ENCODE measurements at places on chromosomes 5 and 9.
A peak's percentile ranks its signal among the peaks of the same experiment; 100 is the strongest.

- DNase-seq = no peak
These were observed 12.6 kb upstream of the TTC23L start for GRCh38 chr5:34826347-34826746.

- no peak for DNase-seq
These were observed 8.5 kb downstream of the GGTA1 start for GRCh38 chr9:121491111-121491510.

- no peak for DNase-seq
These were observed 290.2 kb upstream of the POU5F2 start for GRCh38 chr5:94031631-94032030.

DNA sequence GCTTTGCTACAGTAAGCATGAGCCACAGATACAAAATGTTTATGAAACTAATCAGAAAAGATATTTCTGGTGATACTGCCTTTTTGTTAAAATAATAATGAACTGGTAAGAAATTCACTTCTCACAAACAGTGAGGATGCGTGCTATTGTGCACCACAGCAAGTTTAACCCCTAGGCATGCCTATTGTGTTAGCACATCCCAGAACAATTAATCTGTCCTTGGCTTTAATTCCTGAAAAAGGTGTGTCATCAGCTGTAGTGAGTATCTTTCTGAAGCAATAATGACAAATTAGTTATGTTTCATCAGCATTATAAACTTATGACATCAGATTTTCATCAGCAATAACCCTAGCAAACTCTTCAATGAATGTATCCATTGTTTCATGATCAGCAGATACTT is 1307.2 kb downstream of the EFNA5 start:
- DNase-seq = no peak

GRCh38 chr5:54317511-54318260 is 7.3 kb upstream of the ARL15 start:
- DNase-seq = no peak

- DNase-seq = no peak
These were observed 665 bp downstream of the ASS1 start for GRCh38 chr9:130445268-130445983.

GRCh38 chr9:91913986-91914385 is 36.0 kb downstream of the ROR2 start:
- no peak for DNase-seq

- DNase-seq = no peak
These were observed 91.7 kb upstream of the C6 start for GRCh38 chr5:41305056-41305455.

DNA sequence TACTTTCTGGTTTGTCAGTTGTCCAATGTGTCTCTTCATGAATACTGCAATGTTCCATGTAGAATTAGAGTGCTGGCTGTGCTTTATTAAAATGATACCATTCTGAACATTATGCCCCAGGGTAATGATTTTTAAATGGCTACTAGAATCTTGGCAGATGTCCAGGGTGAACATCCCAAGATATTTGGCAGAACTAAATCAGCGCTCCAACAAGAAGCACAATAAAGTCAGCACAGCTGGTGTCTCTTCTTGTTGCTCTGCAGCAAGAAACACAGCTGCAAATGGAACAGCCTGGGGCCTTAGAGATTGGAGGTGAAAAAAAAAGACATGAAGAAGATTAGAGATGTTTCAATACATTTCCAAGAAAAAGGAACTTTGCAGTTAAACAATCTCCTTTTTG is 248.3 kb downstream of the CDH18 start:
- DNase-seq = peak; percentile 1

DNA sequence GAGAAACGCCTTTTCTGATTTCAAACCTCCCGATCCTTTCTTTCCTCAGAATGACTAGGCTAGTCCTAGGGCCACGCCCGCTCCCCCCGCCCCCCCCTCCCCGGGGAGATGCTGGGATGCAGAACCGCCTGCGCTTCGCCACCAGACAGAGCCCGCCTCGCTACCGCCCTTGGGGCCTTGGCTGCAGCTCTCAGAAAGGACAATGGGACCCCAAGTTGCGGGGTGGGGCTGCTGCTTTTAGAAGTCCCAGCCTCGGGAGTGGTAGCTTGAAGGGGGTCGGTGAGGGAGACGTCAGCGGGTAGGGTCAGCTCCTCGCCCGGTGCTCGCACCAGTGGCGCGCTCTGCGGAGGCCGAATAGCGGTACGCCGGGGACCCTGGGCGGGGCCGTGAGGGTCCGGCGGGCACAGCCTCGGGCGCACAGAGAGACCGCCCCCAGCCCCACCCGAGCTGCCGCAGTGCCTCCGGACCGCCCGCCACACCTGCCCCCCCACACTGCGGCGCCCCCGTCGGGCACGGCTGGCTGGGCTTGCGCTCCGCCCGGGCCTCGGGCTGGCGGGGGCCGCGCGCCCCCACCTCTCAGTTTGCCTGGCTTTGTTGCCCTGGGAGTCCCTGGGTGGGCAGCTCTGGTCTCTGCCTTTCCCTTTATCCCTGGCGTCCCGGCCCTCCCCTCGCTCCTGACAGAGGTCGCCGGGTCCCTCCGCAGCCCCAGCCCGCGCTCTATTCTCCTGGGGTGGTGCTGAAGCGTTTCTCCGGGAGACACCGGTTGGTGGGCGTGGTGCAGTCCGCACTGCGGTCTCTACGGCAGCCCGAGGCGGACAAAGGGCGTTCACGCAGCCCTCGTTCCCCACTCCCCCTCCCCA is 1.2 kb downstream of the MAP1B start:
- peak; percentile 73 for DNase-seq

DNA sequence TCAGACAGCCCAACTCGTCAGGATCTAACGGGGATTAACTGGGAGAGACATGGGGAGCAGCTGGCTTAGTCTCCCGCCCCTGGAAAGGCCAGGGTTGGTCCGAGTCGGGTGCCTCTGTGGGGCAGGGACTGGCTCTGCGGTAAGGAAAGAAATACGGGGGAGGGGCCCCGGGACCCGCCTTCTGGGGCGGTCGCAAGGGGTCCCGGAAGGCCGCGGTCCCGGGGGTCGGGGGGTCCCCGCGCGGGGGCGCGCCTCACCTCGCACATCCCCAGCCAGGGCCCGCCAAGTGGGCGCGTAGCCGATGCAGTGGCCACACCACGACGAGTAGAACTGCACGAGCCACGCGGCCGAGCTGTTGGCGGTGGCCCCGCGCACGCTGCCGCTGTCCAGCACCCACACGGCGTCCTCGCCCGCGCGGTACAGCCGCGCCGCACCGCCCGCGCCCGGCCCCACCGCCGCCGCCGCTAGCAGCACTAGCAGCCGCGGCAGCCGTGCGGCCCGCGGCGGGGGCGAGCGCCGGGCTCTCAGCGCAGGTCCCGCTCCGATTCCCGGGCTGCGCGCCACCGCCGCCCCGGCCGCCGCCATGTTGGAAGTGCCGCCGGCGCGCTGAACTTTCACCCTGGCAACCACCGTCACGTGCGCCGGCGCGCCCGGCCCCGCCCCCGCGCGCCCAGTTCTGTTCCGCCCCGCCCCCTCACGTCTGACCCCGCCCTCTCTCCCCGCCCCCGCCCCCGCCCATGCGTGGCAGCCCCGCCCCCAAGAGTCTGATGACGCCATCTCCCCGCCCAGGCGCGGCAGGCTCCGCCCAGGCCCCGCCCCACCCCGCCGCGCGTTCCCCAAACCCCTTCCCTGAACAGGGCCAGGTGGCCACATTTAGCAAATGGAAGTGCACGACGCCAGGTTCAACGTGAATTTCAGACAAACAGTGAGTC is at the start of gene QSOX2:
TSS of gene QSOX2 (minus strand) at position 594 of the 932 bp plus-strand sequence. CDS start at position 585, 9 bp downstream.
- DNase-seq = peak; percentile 77

DNA sequence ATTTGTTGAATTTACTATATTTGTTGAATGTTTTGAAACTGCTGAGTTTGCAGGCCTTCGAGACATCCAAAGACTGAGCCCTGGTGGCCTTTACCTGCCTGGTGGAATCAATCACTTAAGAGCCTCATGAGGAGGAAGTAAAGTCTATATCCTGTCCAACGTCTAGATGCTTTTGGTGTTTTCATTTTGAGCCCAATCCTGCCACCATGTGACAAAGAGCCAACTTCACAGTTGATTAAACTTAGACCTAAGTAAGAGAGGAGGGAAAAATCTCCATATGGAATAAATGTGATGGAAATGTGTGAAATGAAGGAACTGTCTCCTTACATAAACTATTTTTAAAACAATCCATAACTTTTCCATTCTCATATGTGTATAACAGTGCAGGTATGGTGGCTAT is 220.1 kb downstream of the PRR16 start:
- no peak for DNase-seq

- no peak for DNase-seq
These were observed 34.1 kb downstream of the PLPP7 start for GRCh38 chr9:131323629-131324028.

GRCh38 chr9:130058154-130058553 is 4.4 kb downstream of the GPR107 start:
- no peak for DNase-seq

GRCh38 chr9:13412331-13412730 is 132.8 kb upstream of the MPDZ start:
- no peak for DNase-seq

- no peak for DNase-seq
These were observed 1.1 kb upstream of the LCN9 start for GRCh38 chr9:135661816-135662560.

DNA sequence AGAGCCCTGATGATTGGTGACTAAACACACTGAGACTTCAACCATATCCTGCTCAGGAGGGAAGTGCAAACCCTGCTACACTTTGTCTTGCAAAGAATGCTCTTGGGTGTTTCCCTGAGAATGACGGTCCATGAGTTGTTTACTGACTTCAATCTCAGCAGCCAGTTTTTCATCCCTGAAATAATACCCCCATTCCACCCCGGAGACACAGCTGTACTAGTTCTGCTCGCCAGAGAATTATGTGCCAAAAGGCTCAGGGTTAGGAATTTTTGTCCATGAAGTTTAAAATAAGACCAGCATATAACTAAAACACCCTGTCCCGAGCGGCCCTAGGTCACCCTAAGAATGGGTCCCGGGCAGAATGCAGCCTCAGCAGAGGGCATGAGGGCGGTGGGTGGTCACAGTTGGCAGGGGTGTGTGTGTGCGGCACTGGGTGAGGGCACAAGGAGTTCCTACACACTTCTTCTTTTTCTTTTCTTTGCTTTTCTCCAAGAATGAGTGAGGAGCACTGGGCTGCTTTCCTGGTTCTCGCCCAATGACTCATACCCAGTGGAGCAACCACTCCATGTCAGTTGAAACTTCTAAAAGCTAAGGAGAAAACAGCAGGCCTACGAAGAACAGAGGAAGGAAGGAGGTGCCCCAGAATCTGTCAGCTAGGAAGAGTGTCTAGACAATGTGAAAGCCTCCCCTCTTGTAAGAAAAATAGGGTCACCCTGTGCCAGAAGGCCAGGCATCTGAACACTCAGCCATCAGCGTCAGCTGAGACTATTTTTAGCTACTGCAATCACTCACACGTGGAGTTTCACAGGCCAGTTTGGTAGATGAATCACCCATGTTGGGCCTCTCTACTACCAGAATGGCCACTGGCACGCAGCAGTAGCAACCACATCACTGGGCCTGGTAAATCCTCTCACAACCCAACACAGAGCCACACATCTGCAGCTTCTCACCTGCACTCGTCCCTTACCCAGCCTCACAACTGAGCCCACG is 105.9 kb downstream of the DPYSL3 start:
- DNase-seq = peak; percentile 20

GRCh38 chr9:5721279-5722087 is 92.6 kb downstream of the RIC1 start:
- no peak for DNase-seq

- DNase-seq = peak; percentile 59
These were observed 351.1 kb upstream of the RIOK2 start for GRCh38 chr5:97534166-97534565.

- no peak for DNase-seq
These were observed 61.3 kb downstream of the IARS1 start for GRCh38 chr9:92232190-92232589.

DNA sequence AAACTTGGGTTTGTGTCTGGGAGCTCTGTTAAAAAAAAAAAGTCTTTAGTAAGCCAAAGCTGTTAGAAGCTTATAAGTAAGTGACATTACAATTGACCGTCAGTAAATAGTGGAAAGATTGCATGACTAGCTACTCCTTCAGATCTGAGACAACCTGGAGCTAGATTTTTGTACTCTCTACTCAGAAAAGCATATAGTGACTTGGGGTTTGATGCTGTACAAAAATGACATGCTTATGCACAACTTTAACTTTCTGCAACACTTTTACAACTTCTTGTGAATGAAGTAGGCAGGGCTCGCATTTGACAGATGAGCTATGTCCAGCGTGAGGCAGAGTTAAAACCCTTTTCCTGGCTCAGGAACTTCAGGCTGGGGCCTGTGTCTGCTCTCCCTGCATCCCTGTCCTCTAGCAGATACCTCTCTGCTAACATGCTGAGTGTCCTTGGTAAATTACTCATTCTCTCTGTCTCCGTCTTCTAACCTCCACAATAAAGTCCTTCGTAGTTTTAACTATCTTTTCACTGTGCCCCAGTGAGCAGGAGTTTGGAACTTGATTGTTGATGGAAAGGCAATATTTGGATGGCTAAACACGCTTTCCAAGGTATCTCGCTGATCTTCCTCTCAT is 471 bp upstream of the GHR start:
- DNase-seq = no peak

GRCh38 chr5:170310256-170310926 is 12.8 kb upstream of the LCP2 start:
- no peak for DNase-seq

DNA sequence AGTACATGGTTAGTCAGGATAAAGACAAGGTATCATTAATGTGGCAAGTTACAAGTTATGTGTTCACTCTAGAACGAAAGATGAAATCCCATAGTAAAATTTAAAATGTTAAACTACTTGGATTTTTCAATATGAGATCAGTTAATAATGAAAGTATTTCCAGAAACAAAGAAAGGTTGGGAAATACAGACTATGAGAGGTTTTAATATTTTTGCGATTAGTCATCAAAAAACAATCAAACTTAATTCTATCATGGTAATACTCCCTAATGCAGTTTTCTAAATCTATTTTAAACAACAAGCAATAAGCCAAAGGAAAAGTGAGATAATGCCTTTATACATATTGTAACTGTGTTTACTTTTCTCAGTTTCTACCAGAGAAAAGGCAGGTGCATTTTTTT is 10.6 kb downstream of the CDH12 start:
- no peak for DNase-seq
